ENCODE measurements at places on chromosomes 6 and 20. TPM values are rescaled to one million over a fixed set of nuclear protein-coding genes. Genes with fewer than 3 reads are reported as not detected.

Gene ADGB
- not detected for polyA plus RNA-seq

Gene NMBR
- not detected for polyA plus RNA-seq

Gene SPEF1
- polyA plus RNA-seq: not detected

Gene NKAPL
- polyA plus RNA-seq: 1.9 TPM

Gene PKHD1
- polyA plus RNA-seq: 6.0 TPM

Gene OR2J3
- not detected for polyA plus RNA-seq

Gene HRH3
- polyA plus RNA-seq: 1.1 TPM

Gene SLC13A3
- 3.2 TPM for polyA plus RNA-seq

Gene RSPO3
- polyA plus RNA-seq: 20.7 TPM

Gene HLA-A
- 69.9 TPM for polyA plus RNA-seq

Gene TPX2
- 21.7 TPM for polyA plus RNA-seq

Gene COL11A2
- polyA plus RNA-seq: 25.8 TPM

Gene SPATA2
- polyA plus RNA-seq: 6.0 TPM

Gene OXT
- 0.79 TPM for polyA plus RNA-seq

Gene COL19A1
- polyA plus RNA-seq: 2.4 TPM

Gene PAX1
- 3.0 TPM for polyA plus RNA-seq

Gene SNX21
- polyA plus RNA-seq: 18.6 TPM

Gene SEL1L2
- not detected for polyA plus RNA-seq

Gene MRPS18B
- polyA plus RNA-seq: 54.0 TPM

Gene PRR18
- 0.78 TPM for polyA plus RNA-seq

Gene TREM1
- 1.5 TPM for polyA plus RNA-seq

Gene MAS1
- 0.55 TPM for polyA plus RNA-seq

Gene SPAG4
- 2.2 TPM for polyA plus RNA-seq

Gene VGLL2
- 88.4 TPM for polyA plus RNA-seq

Gene ANKS1A
- 27.0 TPM for polyA plus RNA-seq

Gene PPIL6
- polyA plus RNA-seq: 5.2 TPM

Gene LTB
- 1.6 TPM for polyA plus RNA-seq
